NCI-H2029 treated with DMSO at 0.1 percent for 48 hours (cell line): ENCODE measurements at places on chromosomes 12 and 14.

DNA sequence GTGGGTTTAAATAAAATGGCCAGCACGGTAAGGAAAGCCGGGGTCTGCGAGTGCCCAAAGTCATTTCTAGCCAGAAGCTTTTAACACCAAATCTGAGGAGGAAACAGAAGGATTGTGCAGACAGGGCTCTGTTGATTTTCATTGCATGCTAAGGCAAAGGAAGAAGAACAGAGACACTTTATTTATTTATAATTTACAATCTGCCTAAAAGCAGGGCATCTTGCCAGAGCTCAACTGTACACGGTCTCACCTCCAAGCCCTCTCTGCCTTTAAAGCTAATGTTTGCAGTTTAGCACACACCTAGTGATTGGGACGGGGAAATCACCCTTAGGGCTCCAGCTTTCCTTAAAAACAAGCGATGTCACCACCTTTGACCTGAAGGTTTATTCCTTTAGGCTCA, 4.0 kb downstream of the KCNA5 start:
- no peak for DNase-seq

DNA sequence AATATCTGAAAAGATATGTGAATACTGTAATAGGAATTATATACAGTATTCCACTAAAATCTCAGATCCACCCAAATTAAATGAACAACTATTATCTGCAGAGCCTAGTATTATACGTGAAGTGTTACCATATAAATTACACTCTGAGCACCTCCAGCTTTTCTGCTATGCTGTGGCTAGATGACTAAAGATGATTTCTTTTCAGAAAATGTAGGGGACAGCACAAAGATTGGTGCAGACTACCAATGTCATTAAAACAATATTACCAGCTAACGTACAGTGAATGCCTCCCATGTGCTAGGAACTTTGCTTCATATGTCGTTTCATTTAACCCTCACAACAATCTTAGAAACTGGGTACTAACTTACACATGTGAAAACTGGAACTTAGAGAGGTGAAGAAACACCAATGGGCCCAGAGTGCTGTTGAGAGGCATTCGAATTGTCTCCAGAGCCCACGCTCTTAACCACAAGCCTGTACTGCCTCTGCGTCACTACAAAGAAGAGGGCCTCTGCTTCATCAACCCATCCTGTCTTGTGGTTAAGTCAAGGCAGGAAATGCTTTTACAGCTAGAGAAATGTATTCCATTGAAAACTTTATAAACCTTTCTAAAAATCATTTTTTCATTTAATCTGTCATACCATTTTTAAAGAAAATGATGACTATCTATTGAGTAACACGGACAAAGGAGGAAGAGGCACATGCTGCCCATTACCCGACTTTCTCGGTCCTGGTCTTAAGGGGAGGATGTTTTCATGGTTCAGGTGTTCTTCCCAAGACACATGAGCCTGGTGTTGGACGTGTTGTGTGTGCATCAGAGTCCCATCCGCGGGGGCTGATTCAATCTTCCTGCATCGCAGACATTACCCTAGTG, 1.3 kb downstream of the GPR65 start:
- DNase-seq: no peak

- DNase-seq: no peak
Observed at GRCh38 chr14:91693346-91693745, 38.5 kb downstream of the CATSPERB start.

- no peak for DNase-seq
Observed at GRCh38 chr14:20620798-20621478, 20.6 kb downstream of the OR6S1 start.

DNA sequence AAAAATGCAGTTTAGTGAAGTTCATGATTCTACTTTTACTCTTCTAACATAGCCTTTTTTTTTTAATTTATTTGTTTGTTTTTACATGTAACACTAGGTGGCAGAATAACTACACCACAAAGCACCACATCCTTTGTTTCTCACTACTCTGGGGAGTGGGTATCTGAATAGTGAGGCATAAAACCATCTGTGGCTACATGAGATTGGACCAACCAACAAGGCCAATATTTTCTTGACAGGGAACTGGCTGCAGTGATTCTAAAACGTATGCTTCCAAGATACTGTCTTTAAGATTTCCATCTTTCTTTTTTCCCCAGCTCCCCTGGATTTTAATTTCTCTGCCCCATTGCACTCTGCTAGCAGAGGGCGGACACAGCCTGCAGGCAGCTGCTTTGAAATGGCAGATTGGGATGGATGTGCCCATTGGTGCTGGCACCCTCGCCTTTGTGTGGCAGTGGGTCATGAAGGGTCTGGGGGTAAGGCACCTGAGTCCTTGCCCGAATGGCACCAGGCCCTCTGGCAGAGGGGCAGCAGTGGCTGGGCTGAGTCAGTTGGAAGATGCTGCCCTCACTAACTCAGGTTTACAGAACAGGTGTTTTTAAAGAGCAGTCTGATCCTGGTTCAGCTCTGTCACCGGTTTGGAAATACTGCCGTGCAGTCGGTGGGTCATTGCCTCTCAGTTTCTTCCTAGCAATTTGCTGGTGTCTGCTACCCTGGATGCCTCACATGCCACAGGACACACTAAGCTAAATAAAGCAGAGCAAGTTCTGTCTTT, 429.1 kb downstream of the RAD51B start:
- DNase-seq: peak; percentile 12

DNA sequence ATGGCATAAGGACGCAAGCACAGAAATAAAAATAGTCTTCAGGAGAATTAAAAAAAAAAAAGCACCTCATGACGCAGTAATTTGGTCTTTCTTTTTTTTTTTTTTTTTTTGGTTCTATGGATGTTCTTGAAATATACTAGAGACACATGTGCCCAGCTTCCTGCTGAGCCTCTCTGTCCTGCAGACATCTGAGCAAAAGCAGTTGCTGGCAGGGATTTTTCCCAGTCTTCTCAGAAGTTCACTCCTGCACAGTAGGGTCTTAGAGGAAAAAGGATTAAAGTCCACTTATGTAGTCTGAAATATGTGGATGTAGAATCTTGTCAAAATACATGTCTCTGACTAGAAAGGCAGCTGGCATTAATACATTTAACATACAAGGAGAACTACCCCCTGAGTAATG, 1888.1 kb upstream of the SEL1L start:
- DNase-seq: no peak

DNA sequence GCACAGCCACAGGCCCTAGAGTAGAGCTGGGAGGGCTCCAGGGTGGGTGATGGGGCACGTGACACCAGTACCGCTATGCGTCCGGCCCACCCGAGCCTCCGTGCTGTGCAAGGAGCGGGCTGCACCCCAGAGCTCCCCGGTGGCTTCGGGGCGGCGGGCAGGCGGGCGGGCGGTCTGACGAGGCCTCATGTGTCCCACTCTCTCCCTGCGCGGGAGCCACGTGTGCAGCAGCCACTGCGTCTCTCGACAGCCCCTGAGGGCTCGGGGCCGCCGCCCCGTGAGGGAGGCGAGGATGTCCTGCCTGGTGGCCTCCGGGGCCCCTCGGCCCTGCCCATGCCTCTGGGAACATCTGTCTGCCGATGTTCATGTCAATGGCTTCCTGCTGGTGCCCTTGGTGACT, 51.2 kb upstream of the FBRSL1 start:
- no peak for DNase-seq

DNA sequence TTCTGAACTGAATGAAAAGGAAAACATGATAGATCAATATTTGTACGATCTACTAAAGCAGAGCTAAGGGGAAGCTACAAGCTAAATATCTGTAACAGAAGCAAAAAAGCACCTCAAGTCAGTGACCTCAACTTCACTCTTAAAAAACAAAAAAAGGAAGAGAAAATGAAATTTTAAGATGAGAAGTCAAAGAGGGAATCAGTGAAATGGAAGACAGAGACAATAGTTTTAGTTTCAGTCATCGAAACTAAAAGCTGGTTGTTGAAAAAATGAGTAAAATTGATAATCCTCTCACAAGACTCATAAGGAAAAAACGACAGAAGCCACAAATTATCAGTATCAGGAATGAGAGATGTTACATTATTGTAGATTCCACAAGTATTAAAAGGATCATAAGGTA, 11.9 kb upstream of the SLC2A13 start:
- DNase-seq: no peak

- no peak for DNase-seq
Observed at GRCh38 chr12:14213542-14213941, 151.9 kb upstream of the ATF7IP start.
